ENCODE measurements at places on chromosomes 7 and 10.

GRCh38 chr7:121366852-121367431 lies 29.2 kb downstream of the FAM3C start:
- DNase-seq, result no peak

GRCh38 chr7:134774119-134774518 lies 5.3 kb upstream of the CALD1 start:
- DNase-seq, result no peak

DNA sequence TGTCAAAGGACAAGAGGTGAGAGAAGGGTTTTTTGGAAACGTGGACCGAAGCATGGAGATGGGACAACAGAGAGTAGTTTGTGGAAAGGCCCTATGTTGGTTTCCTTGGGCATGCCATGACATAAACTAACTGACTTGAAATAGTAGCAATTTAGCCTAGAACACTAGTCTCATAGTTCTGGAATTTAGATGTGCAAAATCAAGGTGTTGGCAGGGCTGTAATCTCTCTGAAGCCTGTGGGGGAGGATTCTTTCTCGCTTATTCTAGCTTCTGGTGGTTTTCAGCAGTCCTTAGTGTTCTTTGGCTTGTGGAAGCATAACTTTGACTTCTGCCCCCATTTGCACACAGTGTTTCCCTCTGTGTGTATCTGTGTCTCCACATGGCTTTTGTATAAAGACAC lies 283.4 kb downstream of the GFRA1 start:
- no peak for DNase-seq

GRCh38 chr7:34158368-34159153 lies 253.2 kb downstream of the BMPER start:
- DNase-seq, result no peak

Measured in T-helper 2 cell treated with Interferon-gamma antibody and Interleukin-4, amounts not matched to agents 5 μg/mL and 100 μg/mL, for 36 hours (primary cell).